ENCODE measurements at places on chromosomes 6 and 20. TPM values are rescaled to one million over a fixed set of nuclear protein-coding genes. Genes with fewer than 3 reads are reported as not detected.

SLC32A1 gene
- not detected for total RNA-seq

- H3K4me3 ChIP-seq = no peak overlapping the region
- no peaks in the 10 kb centered on the region for H3K36me3 ChIP-seq
- H3K27me3 ChIP-seq = no peaks in the 10 kb centered on the region
Observed at GRCh38 chr6:116180375-116180774, 54.4 kb upstream of the COL10A1 start.

DNA sequence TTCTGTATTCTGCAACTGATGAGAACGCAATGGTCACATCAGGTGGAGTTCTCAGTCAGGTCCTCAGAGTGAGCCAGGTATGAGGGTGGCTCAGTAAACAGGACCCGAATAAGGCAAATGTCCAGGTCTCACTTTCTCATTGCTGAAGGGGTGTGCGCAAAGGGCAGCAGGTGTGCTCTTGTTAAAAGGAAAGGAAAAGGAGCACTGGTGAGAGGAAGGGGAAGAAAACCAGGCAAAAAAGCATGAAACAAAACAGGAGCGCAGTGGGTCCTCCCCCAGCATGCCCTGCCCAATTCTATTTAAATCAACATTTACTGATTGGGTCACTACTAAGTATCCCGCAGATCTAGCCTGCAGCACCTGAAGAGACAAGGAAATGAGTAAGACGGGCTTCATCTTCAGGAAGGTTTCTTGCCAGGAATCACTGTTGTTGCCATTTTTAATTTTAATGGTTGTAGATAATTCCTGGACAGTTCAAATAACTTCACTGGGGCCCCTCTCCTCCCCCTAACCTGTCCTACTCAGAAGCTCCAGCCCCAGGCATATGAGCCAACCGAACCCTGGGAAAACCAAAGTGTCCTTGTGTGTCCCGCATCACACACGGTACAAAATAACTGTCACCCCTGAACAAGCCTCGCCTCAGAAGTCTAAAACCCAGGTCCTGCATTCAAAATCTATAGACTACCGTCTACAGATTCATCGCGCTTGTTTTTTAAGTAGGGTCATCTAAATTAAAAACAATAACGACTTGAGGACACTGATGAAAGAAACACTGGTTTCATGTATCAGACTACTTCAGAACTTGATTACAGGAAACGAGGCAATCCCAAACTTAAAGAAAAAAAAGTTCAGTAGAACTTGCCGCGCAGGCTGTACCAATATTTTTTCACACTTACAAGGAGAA lies 980 bp downstream of the MBOAT1 start:
- peak overlapping the region; percentile 92 for H3K27ac ChIP-seq
- H3K4me3 ChIP-seq = peak overlapping the region; percentile 59
- H3K27me3 ChIP-seq = no peaks in the 10 kb centered on the region
- no peak for DNase-seq

GRCh38 chr20:855466-856360 lies 22.2 kb downstream of the FAM110A start:
- H3K4me3 ChIP-seq = no peak overlapping the region
- H3K36me3 ChIP-seq = no peaks in the 10 kb centered on the region
- H3K27ac ChIP-seq = no peak overlapping the region
- no peak for DNase-seq

Measured in uterus (tissue), 4 donors.